ENCODE measurements at places on chromosomes 1 and 21. TPM values are rescaled to one million over a fixed set of nuclear protein-coding genes. Genes with fewer than 3 reads are reported as not detected.

PGLYRP4 gene
- not detected for total RNA-seq

BMP8A gene
- not detected for total RNA-seq

PBX1 gene
- total RNA-seq = 38.3 TPM

LRRC3 gene
- 1.9 TPM for total RNA-seq

DNA sequence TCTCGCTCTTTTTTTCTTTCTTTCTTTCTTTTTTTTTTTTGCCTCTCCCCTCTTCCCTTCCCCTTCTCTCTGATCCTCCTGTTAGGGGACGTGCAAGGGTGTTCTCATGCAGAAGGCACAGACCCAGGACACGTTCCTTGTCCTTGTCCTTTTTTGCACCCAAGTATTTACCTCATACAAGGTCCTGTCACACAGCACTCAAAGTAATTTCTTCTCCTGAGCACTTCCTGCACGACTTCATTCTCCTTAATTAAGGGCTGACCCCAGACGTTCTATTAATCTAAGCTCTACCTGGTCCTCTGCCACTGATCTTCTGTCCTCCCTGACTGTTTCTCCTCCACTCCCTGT, 424 bp upstream of the PCNX2 start:
- DNase-seq = no peak
- H3K36me3 ChIP-seq = no peaks in the 10 kb centered on the region
- peak overlapping the region; percentile 67 for H3K4me3 ChIP-seq
- no peaks in the 10 kb centered on the region for H3K4me1 ChIP-seq
- no peak overlapping the region for H3K27ac ChIP-seq
- H3K27me3 ChIP-seq = no peaks in the 10 kb centered on the region

DNA sequence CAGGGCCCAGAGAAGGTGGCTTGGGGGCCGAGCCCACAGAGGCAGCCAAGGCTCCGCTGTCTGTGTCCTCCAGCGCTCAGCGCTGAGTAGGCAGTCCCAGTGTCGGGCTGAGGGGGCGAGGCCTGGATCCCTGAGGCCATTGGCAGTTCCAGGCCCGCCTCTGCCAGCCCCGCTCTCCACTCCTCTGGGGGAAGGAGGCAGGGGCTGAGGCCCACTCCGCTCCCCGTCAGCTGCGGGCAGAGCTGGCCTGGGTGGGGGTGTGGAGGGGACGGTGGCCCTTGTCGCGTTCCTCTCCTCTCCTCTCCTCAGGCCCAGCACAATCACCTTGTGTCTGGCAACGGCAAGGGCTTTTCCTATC, 132.8 kb downstream of the CASZ1 start:
- H3K4me1 ChIP-seq = no peaks in the 10 kb centered on the region
- DNase-seq = no peak
- peak overlapping the region; percentile 73 for H3K27ac ChIP-seq
- no peaks in the 10 kb centered on the region for H3K27me3 ChIP-seq
- H3K36me3 ChIP-seq = no peaks in the 10 kb centered on the region

GRCh38 chr21:22438428-22439086, 1440.3 kb downstream of the NCAM2 start:
- H3K27ac ChIP-seq = no peak overlapping the region
- no peaks in the 10 kb centered on the region for H3K27me3 ChIP-seq
- H3K4me3 ChIP-seq = no peak overlapping the region
- DNase-seq = no peak

- no peaks in the 10 kb centered on the region for H3K4me1 ChIP-seq
- H3K36me3 ChIP-seq = no peaks in the 10 kb centered on the region
- H3K27me3 ChIP-seq = no peaks in the 10 kb centered on the region
- H3K27ac ChIP-seq = no peak overlapping the region
- no peak overlapping the region for H3K4me3 ChIP-seq
- DNase-seq = no peak
These were observed 66.2 kb downstream of the MRPL39 start for GRCh38 chr21:25541042-25541441.

GRCh38 chr1:206686478-206687249, 2.0 kb downstream of the MAPKAPK2 start:
- H3K27ac ChIP-seq = peak overlapping the region; percentile 96
- no peaks in the 10 kb centered on the region for H3K4me1 ChIP-seq
- no peaks in the 10 kb centered on the region for H3K27me3 ChIP-seq
- H3K36me3 ChIP-seq = no peaks in the 10 kb centered on the region
- peak overlapping the region; percentile 54 for H3K4me3 ChIP-seq

DNA sequence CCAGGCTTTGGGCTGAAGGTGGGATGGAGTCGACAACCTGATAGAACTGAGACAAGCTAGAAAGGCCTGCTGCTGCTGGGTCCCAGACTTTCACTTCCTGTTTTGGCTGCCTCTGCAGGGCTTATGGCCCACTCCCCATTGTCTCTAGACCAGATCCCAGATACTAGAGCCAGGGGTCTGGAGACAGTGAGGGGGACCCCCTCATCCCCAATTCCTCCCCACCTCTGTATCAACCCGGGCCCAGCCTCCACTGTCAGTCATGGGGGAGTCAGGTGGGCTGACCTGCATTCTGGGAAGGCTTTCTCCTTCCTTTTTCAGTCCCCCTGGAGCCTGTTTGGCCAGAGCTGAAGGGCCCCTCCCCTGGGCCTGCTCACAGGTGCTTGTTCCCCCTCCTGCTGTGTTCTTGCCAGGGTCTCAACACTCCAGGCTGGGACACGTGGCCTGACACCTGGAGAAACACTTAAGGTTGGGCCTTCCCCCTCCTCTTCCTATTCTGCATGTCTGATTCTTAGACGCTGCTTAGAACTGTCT, 18.0 kb upstream of the ETV3L start:
- no peaks in the 10 kb centered on the region for H3K27me3 ChIP-seq
- no peak overlapping the region for H3K27ac ChIP-seq
- no peaks in the 10 kb centered on the region for H3K36me3 ChIP-seq
- H3K4me3 ChIP-seq = no peak overlapping the region
- no peaks in the 10 kb centered on the region for H3K4me1 ChIP-seq

DNA sequence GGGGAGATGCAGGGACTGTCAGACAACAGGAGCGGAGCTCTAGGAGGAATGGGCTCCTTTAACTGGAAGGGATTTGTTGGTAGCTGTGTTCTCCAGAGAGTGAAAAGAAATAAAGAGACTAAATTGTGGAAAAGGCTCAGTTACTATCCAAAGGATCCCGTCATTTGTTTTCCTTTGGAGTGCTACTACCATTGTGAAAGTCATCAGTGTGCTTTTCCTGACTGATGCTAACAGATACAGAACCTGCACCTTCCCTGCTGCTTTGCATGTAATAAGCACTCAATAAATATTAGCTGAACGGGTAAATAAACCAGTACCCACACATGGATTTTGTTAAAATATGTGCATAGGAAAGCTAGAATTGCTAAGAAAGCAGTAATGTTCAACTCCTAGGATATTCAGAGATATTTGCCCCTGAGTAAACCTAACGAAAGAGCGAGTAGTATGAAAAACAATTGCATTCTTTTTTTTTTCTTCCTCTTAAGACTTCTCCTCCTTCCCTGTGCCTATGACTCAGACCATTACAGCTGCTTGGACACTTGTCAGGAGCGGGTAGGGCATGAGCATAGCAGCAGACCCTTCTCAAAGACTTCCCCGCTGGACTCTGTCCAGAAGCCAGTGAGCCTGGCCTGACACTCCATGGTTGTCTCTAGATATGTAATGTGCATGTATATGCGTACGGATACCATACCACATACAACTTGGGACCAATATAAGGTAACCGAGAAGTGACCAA, 41.7 kb downstream of the PTGFRN start:
- peak overlapping the region; percentile 73 for H3K27ac ChIP-seq
- H3K4me1 ChIP-seq = no peaks in the 10 kb centered on the region
- H3K27me3 ChIP-seq = no peaks in the 10 kb centered on the region
- H3K4me3 ChIP-seq = no peak overlapping the region

DNA sequence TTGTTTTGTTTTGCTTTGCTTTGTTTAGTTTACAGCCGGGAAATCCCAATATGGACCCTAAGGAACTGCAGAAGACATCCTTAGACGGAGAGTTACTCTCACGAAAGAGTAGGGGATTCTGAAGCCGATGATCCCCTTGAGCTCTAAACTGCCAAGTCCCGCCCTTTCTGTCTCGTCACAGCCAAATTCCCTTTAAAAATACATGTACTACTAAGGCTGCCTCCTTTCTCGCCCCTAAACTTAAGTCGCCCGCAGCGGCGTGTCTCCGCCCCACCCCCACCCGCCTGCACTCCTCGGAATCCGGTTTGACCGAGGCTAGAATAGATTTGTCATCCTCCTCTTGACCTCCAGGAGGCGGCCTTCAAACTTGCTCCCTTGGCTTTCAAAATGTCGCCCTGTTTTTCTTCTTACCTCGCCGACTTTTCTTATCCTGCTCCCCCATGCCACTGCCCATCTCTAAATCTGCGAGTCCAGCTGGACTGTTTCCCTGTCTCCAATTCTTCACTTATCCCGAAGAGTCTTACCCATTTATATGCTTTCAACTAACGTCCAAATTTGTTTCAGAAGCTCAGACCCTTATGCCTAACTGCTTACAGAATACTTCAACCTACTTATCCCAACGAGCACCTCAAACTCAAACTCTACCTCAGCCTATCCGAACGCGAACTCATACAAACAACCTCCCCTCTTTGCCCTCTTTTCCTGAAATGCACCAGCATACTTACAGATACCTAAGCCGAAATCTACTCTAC, 10.9 kb upstream of the BOLA1 start:
- no peaks in the 10 kb centered on the region for H3K4me1 ChIP-seq
- H3K36me3 ChIP-seq = no peaks in the 10 kb centered on the region
- peak overlapping the region; percentile 99 for H3K27ac ChIP-seq
- DNase-seq = peak; percentile 58
- H3K4me3 ChIP-seq = peak overlapping the region; percentile 69

DNA sequence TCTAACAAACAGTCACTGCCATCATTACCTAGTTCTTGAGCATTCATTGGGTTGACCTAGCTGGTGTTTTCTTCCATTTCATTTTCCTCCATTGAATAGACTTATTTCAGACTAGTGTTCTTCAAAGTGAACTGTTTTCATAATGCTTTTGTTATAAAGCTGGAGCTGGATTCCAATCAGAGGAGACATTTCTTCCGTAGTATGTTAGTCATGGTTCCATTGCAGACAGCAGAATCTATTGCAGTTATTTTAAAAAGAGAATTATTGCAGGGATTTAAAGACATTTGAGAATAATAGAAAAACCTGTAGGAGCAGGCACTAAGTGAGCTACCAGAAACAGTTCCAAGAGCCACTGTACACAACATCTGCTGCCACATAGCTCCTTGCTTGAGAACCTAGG, 50.0 kb downstream of the HHAT start:
- no peaks in the 10 kb centered on the region for H3K27me3 ChIP-seq
- H3K36me3 ChIP-seq = no peaks in the 10 kb centered on the region
- H3K27ac ChIP-seq = no peak overlapping the region
- no peak for DNase-seq
- no peak overlapping the region for H3K4me3 ChIP-seq

DNA sequence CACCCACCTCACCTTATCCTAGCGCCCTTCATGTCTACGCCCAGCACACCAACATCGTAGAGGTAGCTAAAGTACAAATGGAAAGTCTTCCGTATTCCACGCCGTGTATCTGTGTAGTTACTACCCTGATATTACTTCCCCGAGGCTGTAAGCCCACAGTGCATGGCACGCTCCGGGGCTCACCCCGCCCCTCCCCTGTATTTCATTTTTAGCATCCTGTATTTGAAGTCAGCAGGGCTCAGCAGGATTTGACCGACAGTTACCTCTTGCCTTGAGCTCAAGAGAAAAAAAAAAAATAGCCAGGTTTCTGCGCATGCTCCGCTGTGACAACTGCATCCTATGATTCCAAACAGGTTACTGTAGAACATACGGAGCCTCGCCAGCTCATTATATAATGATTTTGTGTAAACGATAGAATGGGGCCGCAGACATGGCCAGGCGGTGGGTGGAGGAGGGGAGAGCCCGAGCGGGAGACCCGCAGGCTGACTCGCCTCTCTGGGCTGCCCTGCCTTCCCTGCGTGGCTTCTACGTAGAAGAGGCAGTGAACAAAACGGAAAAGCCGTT, 1.3 kb downstream of the ABCG1 start:
- no peaks in the 10 kb centered on the region for H3K36me3 ChIP-seq
- H3K27me3 ChIP-seq = no peaks in the 10 kb centered on the region
- no peaks in the 10 kb centered on the region for H3K4me1 ChIP-seq
- peak overlapping the region; percentile 91 for H3K4me3 ChIP-seq

DNA sequence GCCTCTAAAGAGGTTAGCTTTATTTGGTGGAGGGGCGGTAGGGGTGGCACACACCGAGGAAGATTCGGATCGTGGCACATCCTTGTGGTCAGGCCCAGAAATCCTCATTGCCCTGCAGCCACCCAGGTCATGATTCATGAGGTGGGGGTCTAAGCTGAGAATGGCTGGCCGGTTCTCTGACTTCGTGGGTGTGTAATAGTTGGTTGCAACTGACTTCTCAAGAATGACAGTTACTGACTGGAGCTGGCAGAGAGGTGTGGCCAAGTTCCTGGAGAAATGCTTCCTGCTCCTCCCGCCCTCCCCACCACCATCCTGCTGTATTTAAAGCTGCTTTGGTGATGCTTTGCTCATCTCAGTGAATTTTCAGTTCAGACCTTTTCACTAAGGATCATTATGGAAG, 198.6 kb downstream of the KIF26B start:
- DNase-seq = no peak
- no peaks in the 10 kb centered on the region for H3K36me3 ChIP-seq
- no peaks in the 10 kb centered on the region for H3K27me3 ChIP-seq

- no peak for DNase-seq
- H3K27ac ChIP-seq = no peak overlapping the region
- H3K36me3 ChIP-seq = no peaks in the 10 kb centered on the region
- no peaks in the 10 kb centered on the region for H3K4me1 ChIP-seq
These were observed 49.2 kb upstream of the ATP5PO start for GRCh38 chr21:33964706-33965325.

- H3K27me3 ChIP-seq = no peaks in the 10 kb centered on the region
- no peak for DNase-seq
- no peak overlapping the region for H3K27ac ChIP-seq
- H3K36me3 ChIP-seq = no peaks in the 10 kb centered on the region
These were observed 30.2 kb downstream of the PRDX6 start for GRCh38 chr1:173507205-173507846.

DNA sequence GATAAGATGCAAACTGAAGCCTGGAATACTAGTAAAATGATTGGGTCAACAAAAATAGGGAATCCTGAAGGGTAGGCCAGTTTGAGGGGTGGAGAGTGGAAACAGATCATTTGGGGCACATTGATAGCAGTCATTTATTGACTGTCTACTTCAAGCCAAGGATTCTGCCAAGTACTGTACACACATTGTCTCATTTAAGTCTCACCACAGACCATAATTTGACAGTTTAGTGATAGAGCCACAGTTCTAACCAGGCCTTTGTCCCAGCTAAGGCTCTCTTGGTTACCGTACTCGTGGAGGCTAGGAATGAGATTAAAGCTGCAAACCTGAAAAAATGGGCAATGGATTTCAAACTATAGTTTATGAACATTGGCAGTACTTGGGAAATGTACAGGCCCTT, 11.2 kb downstream of the RBM15 start:
- peaks cover 27% of the 10 kb centered on the region for H3K4me1 ChIP-seq
- no peak for DNase-seq
- no peaks in the 10 kb centered on the region for H3K36me3 ChIP-seq
- no peak overlapping the region for H3K4me3 ChIP-seq
- H3K27me3 ChIP-seq = no peaks in the 10 kb centered on the region

DNA sequence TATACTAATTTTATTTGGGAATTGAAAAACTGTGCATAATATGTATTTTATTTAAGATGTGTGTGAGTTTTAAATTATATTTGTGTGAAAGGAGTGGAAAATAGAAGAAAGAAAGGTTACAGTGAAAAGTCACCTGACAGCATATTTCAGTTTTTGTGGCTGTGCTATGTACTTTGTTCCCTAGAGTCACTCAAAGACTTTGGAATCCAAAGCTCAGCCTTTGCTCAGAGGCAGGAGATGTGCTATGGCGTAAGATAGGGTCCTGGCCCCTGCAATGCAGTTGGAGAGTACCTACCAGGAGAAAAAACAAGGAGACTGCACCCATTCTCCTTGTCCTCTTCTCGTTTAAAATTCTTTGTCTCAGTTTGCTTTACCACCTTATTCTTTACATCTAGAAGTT, 2.9 kb downstream of the CCDC30 start:
- no peak overlapping the region for H3K4me3 ChIP-seq
- no peaks in the 10 kb centered on the region for H3K27me3 ChIP-seq
- no peak for DNase-seq
- no peaks in the 10 kb centered on the region for H3K36me3 ChIP-seq
- H3K4me1 ChIP-seq = peaks cover 5% of the 10 kb centered on the region
